ENCODE measurements at places on chromosomes 12 and 14. TPM values are rescaled to one million over a fixed set of nuclear protein-coding genes. Genes with fewer than 3 reads are reported as not detected.

MBD6 gene
- 77.4 TPM for total RNA-seq

DNA sequence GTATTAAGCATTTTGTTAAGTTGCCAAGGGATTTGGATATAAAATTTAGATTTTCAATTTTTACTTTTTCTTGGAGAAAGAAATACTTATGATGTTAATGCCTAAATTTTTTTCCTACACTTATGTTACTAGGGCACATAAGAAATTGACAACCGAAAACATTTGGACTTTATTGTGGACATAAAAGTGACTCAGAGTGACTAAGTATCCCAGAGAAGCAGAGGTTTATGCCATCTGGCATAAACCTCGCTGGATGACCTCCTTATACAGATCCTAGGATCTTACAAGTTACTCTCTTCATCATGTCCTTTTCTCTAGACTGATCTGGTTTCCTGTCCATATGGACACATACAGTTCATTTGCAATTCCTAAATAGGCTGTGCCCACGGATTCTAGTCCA, 89.8 kb downstream of the RERG start:
- H3K27ac ChIP-seq: no peak overlapping the region
- H3K4me1 ChIP-seq: peaks cover 1% of the 10 kb centered on the region
- no peak overlapping the region for H3K4me3 ChIP-seq

- H3K27ac ChIP-seq: no peak overlapping the region
- H3K4me1 ChIP-seq: no peaks in the 10 kb centered on the region
- H3K4me3 ChIP-seq: no peak overlapping the region
Observed at GRCh38 chr14:96486705-96487104, 15.5 kb upstream of the PAPOLA start.

DNA sequence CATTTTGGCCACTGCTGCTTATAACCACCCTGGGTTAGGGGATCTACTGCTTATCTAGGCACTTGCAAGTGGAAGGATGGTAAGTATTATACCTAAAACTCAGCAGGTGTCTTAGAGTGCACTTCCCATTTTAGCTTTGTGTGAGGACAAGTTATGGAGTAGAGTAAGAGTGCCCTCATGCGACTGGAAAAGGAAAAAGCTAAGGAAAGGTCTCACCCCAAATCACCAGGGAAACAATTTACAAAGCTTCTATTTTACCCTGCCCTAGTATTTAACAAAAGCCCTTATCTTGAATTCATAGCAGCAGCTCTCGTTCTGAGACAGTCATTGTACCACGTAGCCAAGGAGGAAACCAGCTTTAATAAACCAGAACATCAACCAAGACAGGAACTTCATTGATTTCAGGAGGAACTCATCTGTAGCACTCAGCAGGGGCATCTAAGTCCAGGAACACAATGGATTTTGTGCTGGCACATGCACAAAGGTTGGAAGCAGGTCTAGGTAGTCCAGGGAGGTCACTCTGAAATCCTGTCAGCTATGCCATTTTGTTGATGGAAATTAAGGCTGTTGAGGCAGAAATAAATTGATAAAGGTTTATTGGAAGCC, 2.9 kb downstream of the RDH12 start:
- H3K27me3 ChIP-seq: no peaks in the 10 kb centered on the region
- H3K4me1 ChIP-seq: no peaks in the 10 kb centered on the region
- H3K4me3 ChIP-seq: no peak overlapping the region
- no peak for DNase-seq

GRCh38 chr14:73359445-73359844, 98.9 kb downstream of the NUMB start:
- H3K27me3 ChIP-seq: no peaks in the 10 kb centered on the region
- no peak for DNase-seq
- no peaks in the 10 kb centered on the region for H3K36me3 ChIP-seq
- H3K27ac ChIP-seq: no peak overlapping the region

- no peaks in the 10 kb centered on the region for H3K36me3 ChIP-seq
- no peaks in the 10 kb centered on the region for H3K27me3 ChIP-seq
- no peaks in the 10 kb centered on the region for H3K4me1 ChIP-seq
- H3K4me3 ChIP-seq: no peak overlapping the region
Observed at GRCh38 chr14:22296722-22297121, 292.3 kb downstream of the DAD1 start.

- no peak for DNase-seq
- no peak overlapping the region for H3K27ac ChIP-seq
- H3K4me1 ChIP-seq: no peaks in the 10 kb centered on the region
- H3K4me3 ChIP-seq: no peak overlapping the region
- H3K27me3 ChIP-seq: no peaks in the 10 kb centered on the region
Observed at GRCh38 chr12:95213928-95214327, 3.3 kb downstream of the FGD6 start.

- no peaks in the 10 kb centered on the region for H3K36me3 ChIP-seq
- peaks cover 4% of the 10 kb centered on the region for H3K4me1 ChIP-seq
- no peaks in the 10 kb centered on the region for H3K27me3 ChIP-seq
- H3K4me3 ChIP-seq: no peak overlapping the region
Observed at GRCh38 chr12:93125126-93125525, 196.0 kb upstream of the EEA1 start.

DNA sequence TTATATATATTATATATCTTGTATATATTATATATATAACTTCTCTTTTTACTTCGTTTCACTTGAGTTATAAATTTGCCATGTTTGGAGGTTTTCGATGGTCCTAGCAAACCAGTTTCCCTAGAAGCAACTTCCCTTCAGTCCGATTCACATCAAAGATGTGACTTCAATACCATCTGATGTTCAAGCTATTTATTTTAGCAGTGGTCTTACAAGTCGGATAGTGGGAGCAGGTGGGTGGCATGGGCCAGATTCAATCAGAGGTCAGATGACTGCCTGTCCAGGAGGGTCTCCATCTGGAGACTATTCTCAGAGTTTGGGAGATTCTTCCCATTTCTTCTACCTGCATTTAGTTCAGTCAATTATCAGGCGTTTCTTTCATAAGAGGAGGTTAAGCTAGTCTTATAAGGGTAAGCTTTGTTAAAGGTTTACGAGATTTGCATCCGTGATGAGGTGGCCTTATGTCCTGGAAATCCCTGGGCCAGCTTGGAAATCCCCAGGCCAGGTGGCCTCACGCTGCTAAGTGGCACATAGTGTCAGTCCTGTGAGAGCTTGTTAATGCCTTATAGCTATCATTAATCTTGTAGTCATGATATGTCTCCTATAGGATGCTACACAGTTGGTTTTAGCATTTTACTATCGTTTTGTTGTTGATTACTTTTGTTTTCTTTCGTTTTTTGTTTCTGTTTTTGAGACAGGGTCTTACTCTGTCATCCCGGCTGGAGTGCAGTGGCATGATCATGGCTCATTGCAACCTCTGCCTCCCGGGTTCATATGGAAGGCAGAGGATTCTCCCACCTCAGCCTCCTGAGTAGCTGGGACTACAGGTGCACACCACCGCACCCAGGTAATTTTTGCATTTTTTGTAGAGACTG, 145.8 kb downstream of the BICD1 start:
- no peak overlapping the region for H3K4me3 ChIP-seq
- no peaks in the 10 kb centered on the region for H3K4me1 ChIP-seq
- DNase-seq: no peak
- no peaks in the 10 kb centered on the region for H3K36me3 ChIP-seq
- no peak overlapping the region for H3K27ac ChIP-seq

DNA sequence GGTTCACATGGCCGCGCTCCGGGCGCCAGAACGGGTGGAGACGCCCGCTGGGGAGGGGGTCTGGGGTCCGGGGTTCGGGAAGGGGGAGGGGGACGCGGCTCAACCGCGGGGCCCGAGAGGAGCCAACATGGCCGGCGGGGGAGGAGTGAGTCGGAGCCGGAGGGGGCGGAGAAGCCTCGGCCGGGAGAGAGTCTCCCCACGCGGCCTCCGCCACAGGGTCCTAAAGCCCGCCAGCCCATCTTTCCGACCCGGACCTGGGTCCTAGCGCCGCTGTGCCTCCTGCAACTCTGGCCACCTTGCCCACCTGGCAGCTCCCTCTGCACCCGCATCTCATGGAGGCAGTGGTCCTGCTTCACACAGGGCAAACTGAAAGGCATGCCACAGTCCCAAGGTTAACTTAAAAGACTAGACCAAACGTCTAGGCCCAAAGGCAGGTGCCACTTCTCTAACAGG, at the start of gene BAZ2A:
Gene BAZ2A (minus strand): TSS at position 147 of the 453 bp plus-strand sequence. CDS start 12,796 bp downstream, outside the sequence.
- H3K36me3 ChIP-seq: no peaks in the 10 kb centered on the region
- H3K4me3 ChIP-seq: peak within 1 kb of the TSS; percentile 97
- DNase-seq: peak; percentile 97
- H3K27ac ChIP-seq: peak within 1 kb of the TSS; percentile 38
- no peaks in the 10 kb centered on the region for H3K27me3 ChIP-seq

DNA sequence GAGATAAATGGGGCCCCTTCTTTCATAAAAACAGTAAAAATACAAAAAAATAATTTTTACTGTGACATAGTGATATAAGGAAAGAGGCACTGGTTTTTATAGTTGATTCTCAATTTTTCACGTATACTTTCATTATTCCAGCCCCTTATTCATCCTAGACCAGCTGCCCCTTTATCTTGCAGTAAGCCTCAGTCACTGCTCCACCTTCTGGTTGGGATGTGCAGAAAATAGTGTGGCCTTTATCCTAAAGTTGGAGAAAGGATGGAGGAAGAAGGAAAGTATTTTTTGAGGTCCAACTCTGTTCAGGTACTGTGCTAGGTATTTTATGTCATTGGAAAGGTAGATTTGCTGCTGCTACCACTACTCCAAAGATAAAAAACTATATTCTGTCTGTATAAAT, 172.7 kb downstream of the ANO6 start:
- H3K27me3 ChIP-seq: no peaks in the 10 kb centered on the region
- H3K27ac ChIP-seq: no peak overlapping the region
- H3K36me3 ChIP-seq: peaks cover 3% of the 10 kb centered on the region

DNA sequence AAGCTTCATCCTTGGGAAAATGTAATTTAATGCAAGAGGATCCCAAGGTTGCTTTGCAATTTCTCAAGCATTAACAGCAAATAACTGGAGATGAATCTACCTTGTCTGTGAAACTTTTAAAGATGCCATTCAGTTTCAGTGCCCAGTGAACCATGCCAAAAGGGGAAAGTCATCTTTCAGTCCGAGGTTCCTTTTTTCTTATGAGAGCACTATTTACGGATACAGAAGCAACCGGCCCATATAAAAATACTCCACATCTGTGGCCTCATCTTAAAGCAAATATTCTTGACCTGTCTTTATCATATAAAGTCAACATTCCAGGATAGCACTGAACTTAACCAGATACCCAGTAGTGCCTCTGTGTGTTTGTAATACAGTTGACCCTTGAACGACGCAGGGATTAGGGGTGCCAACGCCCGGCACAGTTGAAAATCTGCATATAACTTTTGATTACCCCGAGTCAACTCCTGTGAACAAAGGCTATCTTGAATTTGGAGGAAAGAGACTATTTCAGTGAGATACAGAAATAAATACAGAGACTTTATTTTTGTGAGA, 209.4 kb downstream of the PCNX1 start:
- H3K27me3 ChIP-seq: no peaks in the 10 kb centered on the region
- H3K36me3 ChIP-seq: peaks cover 3% of the 10 kb centered on the region
- H3K4me1 ChIP-seq: no peaks in the 10 kb centered on the region
- no peak for DNase-seq

GRCh38 chr12:71303199-71303598, 136.4 kb upstream of the LGR5 start:
- no peaks in the 10 kb centered on the region for H3K36me3 ChIP-seq
- H3K4me1 ChIP-seq: no peaks in the 10 kb centered on the region
- no peak for DNase-seq
- H3K27ac ChIP-seq: no peak overlapping the region
- H3K27me3 ChIP-seq: no peaks in the 10 kb centered on the region

DNA sequence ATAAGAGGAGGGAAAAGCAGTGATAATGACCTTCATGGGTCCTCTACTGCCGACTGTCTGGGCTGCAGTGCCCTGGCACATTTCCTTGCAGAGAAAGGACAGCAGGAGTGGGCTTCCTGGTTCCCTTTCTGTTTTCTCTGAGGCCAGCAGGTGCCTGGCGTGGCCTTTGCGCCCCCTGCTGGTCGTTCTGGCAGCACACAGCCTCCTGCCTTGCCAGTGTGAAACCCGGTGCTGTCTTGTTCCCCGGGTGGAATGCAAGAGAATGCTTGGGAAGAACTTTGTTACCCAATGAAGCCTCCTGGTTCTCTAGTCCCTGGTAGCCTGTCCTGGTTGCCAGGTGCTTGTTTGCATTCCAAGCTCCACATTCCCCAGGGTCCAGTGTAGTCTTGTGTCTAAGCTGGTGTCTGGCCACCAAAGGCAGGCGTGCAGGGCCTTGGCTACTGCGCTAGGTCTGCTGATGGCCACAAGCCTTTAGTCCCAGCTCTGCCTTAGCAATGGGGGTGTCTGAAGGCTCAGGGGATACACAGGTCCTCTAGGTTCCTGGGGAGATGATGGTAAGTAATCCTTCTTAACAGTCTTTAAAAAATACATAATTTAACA, 1392.4 kb upstream of the TMEM132C start:
- DNase-seq: peak; percentile 58
- H3K36me3 ChIP-seq: no peaks in the 10 kb centered on the region
- no peaks in the 10 kb centered on the region for H3K27me3 ChIP-seq
- no peak overlapping the region for H3K4me3 ChIP-seq

DNA sequence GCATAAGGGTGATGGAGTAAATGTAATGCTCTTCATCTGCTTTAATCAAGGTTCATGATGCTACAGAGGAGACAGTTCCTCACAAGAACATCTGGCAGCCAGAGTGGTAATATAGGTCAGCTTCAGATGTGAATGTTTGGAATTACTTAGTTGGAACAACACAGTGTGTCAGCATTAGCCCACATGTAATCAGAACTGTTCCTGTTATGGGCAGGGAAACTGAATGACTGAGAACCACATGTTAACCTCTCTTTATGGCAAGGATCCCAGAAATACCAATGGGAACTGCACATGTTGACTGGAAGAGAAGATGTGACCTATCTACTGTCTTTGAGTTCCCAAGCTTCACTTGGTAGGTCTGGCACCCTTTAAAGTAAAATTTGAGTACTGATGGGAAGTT, 390.1 kb upstream of the PDE3A start:
- H3K4me3 ChIP-seq: no peak overlapping the region
- H3K4me1 ChIP-seq: peaks cover 3% of the 10 kb centered on the region

- H3K27ac ChIP-seq: no peak overlapping the region
- no peak overlapping the region for H3K4me3 ChIP-seq
- H3K4me1 ChIP-seq: no peaks in the 10 kb centered on the region
Observed at GRCh38 chr12:114119316-114119715, 153.2 kb upstream of the RBM19 start.

- H3K4me1 ChIP-seq: no peaks in the 10 kb centered on the region
- H3K4me3 ChIP-seq: no peak overlapping the region
- H3K27ac ChIP-seq: no peak overlapping the region
- no peaks in the 10 kb centered on the region for H3K36me3 ChIP-seq
- no peak for DNase-seq
Observed at GRCh38 chr12:115801871-115802270, 475.6 kb downstream of the MED13L start.

Data from aorta (tissue), 5 donors.